Lung (tissue), 17 donors: ENCODE measurements at places on chromosomes 7 and 10. TPM values are rescaled to one million over a fixed set of nuclear protein-coding genes. Genes with fewer than 3 reads are reported as not detected.

GRCh38 chr7:124276005-124276622, 243.2 kb upstream of the TMEM229A start:
- H3K4me1 ChIP-seq: no peaks in the 10 kb centered on the region
- no peak overlapping the region for H3K4me3 ChIP-seq
- no peak overlapping the region for H3K27ac ChIP-seq
- no peaks in the 10 kb centered on the region for H3K27me3 ChIP-seq
- no peak for DNase-seq

DNA sequence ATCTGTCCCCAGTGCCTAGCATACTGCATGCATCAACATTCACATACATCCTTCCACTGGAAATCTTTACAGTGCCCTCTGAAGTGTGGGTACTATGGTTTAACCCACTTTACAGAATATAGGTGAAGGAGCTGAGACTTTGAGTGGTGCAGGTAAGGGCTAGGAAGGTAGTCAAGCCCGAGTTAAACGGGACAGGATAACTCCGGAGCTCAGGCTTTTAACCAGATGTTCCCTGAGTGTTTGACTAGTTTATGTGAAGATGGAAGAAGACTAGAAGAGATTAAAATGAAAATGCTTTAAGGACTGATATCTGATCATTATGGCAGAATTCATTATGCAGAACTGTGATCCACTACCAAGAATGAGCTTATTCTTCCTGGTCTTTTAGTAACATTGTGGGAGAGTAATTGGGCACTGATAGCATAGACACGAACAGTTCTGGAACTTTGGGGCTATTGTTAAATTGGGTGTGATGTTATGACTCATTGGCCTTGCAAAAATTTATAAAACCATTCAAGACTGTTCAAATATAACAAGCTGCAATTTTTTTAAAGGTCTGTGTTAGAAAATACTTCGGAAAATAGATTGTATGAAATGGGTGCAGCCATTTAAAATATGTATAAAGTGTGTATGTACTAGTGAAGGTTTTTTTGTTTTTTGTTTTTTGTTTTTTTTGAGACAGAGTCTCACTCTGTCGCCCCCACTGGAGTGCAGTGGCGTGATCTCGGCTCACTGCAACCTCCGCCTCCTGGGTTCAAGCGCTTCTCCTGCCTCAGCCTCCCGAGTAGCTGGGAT, 4.4 kb downstream of the CUL1 start:
- H3K27ac ChIP-seq: no peak overlapping the region
- H3K27me3 ChIP-seq: no peaks in the 10 kb centered on the region
- H3K4me1 ChIP-seq: peaks cover 45% of the 10 kb centered on the region

- no peaks in the 10 kb centered on the region for H3K36me3 ChIP-seq
- DNase-seq: peak; percentile 20
These were observed 6.4 kb downstream of the ETV1 start for GRCh38 chr7:13982940-13983677.

SPDYE2B gene
- total RNA-seq: not detected

H2BK1 gene
- total RNA-seq: 0.52 TPM

- H3K27ac ChIP-seq: no peak overlapping the region
- DNase-seq: no peak
- H3K4me1 ChIP-seq: peaks cover 3% of the 10 kb centered on the region
- H3K36me3 ChIP-seq: peaks cover 8% of the 10 kb centered on the region
- no peak overlapping the region for H3K4me3 ChIP-seq
- no peaks in the 10 kb centered on the region for H3K27me3 ChIP-seq
These were observed 11.6 kb downstream of the NAMPT start for GRCh38 chr7:106273009-106273668.

TLX1 gene
- total RNA-seq: not detected

AHCYL2 gene
- total RNA-seq: 172 TPM

DNA sequence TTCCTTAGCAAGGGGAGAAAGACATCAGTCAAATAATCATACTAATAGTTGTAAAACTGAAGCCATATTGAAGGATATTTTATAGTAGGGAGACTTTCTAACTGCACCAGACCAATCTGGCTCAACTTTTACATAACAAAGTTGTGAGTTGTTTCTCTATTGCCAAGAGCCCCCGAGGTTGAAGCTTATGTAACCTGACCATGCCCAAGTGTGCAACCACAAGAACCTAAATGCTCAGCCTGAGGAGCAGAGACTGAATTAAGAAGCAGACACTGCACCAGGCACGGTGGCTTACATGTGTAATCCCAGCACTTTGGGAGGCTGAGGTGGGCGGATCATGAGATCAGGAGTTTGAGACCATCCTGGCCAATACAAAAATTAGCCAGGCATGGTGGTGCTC, 77.3 kb upstream of the ARMC3 start:
- no peak overlapping the region for H3K27ac ChIP-seq
- H3K4me1 ChIP-seq: no peaks in the 10 kb centered on the region
- H3K36me3 ChIP-seq: no peaks in the 10 kb centered on the region
- no peaks in the 10 kb centered on the region for H3K27me3 ChIP-seq

- no peaks in the 10 kb centered on the region for H3K4me1 ChIP-seq
- H3K4me3 ChIP-seq: no peak overlapping the region
- H3K27me3 ChIP-seq: peaks cover 3% of the 10 kb centered on the region
- H3K27ac ChIP-seq: no peak overlapping the region
- DNase-seq: no peak
These were observed 45.0 kb upstream of the PRR15 start for GRCh38 chr7:29518616-29519015.

DNA sequence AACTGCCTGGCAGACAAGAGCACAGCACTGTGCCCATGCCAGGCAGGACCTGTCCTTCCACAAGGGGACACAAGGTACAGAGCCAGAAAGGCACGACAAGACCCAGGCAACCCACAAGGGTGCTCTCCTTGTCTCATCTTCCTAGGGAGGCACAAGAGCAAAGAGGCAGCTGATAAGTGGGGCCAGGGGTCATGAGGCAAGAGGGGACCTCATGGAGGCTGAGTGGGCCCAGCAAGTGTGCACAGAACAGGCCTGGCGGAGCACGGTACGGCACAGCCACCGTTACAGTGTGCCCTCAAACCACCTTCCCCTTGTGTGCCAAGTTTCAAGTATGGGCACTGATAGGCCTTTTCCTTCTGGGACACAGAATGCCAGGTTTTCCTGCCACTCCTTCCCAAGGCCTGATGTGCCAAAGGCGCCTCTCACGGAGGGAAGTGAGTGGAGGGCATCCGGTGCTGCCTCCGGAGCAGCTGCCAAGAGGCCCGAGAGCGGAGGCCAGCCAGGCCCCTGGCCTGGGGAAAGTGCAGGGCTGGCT, 75.6 kb downstream of the FAM53B start:
- DNase-seq: no peak
- peaks cover 44% of the 10 kb centered on the region for H3K4me1 ChIP-seq

DNA sequence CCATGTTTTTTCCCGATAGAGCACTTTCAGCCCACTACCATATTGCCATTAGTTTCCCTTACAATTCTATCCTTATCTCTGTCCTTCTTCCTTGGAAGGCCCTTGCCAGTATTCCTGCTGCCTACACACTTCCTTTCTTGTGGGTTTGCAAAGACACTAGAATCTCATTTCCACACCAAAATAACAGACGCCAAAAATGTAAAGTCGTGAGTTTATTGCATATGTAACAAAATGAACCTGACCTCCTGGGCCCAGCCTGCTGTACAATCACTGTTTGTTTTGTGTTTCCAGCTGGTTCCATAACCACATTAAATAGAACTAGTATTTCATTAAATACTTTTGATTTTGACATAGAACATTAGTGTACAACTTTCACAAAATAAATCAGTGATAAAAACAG, 116.7 kb downstream of the SMURF1 start:
- no peak overlapping the region for H3K27ac ChIP-seq
- H3K36me3 ChIP-seq: peaks cover 30% of the 10 kb centered on the region
- no peak for DNase-seq
- H3K4me1 ChIP-seq: no peaks in the 10 kb centered on the region
- no peaks in the 10 kb centered on the region for H3K27me3 ChIP-seq
- no peak overlapping the region for H3K4me3 ChIP-seq

DNA sequence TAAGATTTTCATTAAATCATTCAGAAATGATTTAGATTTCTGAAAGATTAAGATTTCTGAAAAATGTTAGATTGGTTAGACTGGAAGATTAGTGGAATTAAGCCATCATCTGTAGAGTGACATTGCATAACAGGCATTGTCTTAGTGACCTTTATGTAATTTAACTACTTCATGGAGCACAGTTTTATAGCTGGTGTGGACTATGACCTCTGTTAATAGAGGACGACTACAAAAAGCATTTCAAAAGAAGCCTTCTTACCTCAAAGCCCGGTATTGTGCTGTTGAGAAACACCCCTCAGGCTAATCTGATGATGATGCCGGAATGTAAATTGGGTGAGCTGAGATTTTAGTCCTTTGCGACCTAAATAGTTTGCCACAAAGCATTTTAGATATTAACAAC, 55.6 kb downstream of the GALNT11 start:
- H3K4me1 ChIP-seq: peaks cover 8% of the 10 kb centered on the region
- H3K36me3 ChIP-seq: no peaks in the 10 kb centered on the region
- no peak for DNase-seq
- H3K27ac ChIP-seq: no peak overlapping the region
- H3K27me3 ChIP-seq: no peaks in the 10 kb centered on the region
- no peak overlapping the region for H3K4me3 ChIP-seq

- H3K4me1 ChIP-seq: peaks cover 25% of the 10 kb centered on the region
- peak; percentile 73 for DNase-seq
- peak within 1 kb of the TSS; percentile 33 for H3K4me3 ChIP-seq
- no peaks in the 10 kb centered on the region for H3K36me3 ChIP-seq
These were observed at the start of gene AFAP1L2 for GRCh38 chr10:114404171-114405010. TSS of gene AFAP1L2 (minus strand) at chr10:114404502. CDS start at chr10:114404455, 47 bp downstream.

DNA sequence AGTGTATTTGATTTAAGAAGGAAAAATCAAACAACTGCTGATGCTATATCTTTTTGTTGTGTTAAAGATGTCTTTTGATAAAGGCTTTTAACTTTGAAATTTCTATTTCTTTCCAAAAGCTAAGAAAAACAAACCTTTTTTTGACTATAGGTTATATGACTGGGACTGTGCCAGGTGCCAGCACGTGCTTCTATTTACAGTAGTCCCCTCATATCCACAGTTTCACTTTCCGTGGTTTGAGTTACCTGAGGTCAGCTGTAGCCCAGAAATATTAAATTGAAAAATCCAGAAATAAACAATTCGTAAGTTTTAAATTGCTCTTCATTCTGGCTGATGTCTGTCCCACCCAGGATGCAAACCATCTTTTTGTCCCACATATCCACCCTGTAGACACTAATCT, 104.3 kb downstream of the BBS9 start:
- H3K36me3 ChIP-seq: no peaks in the 10 kb centered on the region
- H3K4me1 ChIP-seq: no peaks in the 10 kb centered on the region
- no peak overlapping the region for H3K4me3 ChIP-seq
- no peak overlapping the region for H3K27ac ChIP-seq
- DNase-seq: no peak

DNA sequence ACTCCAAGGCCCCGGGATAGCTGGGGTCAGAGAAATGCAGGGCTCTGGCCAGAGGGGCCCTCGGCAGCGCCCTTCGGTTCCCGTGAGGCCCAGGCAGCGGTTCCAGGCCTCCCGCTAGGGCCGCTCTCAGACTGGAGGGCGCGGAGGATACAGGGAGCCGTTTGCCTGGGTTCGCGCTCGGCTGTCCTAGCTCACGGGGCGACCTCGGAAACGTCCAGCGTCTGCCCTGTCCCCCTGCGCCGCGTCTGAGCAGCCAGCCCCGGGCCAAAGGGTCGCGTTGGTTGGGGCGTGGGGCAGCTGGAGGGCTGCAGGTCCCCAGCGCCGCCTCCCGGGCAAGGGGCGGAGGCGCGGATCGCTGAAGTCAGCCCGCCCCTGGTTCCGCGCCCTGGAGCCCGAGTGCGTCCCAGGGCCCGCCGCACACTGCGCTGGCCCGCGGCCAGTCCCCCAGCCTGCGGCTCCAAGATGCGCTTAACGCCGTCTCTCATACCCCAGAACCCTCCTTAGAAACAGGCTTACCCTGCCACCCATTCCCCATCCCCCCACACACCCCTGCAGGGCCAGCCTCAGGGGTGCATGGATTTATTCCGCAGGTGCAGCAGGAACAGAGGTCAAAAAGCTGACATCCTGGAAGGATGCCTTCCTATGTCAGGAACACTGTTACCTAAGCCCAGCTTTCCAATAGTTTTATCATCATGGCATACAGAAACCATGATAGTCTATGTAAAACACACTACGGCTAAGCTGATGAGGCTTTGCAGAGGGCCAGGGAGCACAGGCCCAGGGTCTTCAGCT, 22.1 kb upstream of the OPN4 start:
- H3K27ac ChIP-seq: no peak overlapping the region
- no peak overlapping the region for H3K4me3 ChIP-seq
- DNase-seq: peak; percentile 64

AS3MT gene
- total RNA-seq: 5.8 TPM

GRCh38 chr10:24920907-24921881, 31.2 kb downstream of the PRTFDC1 start:
- peak; percentile 46 for DNase-seq
- no peaks in the 10 kb centered on the region for H3K36me3 ChIP-seq
- H3K27ac ChIP-seq: no peak overlapping the region

DNA sequence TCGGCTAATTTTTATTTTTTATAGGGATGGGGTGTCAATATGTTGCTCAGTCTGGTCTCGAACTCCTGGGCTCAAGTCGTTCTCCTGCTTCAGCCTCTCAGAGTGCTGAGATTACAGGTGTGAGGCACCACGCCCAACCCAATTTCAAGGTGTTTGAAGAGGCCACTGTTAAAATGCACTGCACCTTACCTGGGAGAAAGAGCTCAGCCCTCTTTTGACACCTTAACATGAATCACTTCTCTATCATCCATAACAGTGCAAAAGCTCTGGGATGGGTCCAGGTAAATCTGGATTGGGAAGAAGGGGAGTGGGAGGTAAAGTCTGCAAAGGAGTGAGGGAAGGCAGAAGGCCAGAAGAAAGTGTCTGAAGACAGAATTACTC, 557 bp upstream of the ZNF282 start:
- no peaks in the 10 kb centered on the region for H3K27me3 ChIP-seq
- H3K4me3 ChIP-seq: no peak overlapping the region
- no peak for DNase-seq
- peak overlapping the region; percentile 54 for H3K27ac ChIP-seq
- H3K4me1 ChIP-seq: peaks cover 15% of the 10 kb centered on the region
- H3K36me3 ChIP-seq: peaks cover 4% of the 10 kb centered on the region

DNA sequence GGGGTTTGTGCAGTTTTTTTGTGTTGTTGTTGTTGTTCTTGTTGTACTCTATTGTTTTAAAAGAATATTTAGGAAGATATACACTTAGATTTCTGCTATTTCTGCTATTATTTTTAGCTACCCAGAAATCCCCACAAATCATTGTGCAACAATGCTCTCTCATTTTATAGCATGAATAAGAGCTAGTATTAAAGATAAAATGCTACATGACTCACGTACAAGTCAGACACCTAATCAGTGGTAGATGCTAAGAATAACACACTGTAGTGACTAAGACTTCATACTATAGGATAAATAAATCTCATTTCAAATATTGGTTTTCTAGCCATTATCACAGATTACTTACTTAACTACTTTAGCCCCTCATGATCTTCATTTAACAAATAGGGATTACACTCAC, 920.5 kb downstream of the KCNMA1 start:
- DNase-seq: no peak
- H3K4me3 ChIP-seq: no peak overlapping the region
- H3K27ac ChIP-seq: no peak overlapping the region
- H3K36me3 ChIP-seq: no peaks in the 10 kb centered on the region

DNA sequence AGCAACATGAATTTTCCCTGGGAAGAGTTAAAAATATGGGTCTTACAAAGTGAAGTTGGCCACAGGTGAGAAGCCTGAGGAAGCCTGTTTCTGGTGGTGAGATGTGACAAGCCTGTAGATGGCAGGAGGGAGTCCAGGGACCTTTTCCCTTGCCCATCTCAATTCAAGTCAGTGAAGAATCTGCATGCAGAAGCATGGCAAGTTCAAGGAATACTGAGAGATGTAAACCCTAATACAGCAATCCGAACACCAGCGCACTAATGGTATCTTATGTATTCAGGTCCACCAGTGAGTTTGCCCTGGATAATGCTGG, 73.6 kb downstream of the RHOBTB1 start:
- no peaks in the 10 kb centered on the region for H3K27me3 ChIP-seq
- H3K4me3 ChIP-seq: no peak overlapping the region
- no peak overlapping the region for H3K27ac ChIP-seq
- peaks cover 29% of the 10 kb centered on the region for H3K36me3 ChIP-seq
- no peaks in the 10 kb centered on the region for H3K4me1 ChIP-seq
- no peak for DNase-seq
